ENCODE measurements at places on chromosomes 7 and 10.

DNA sequence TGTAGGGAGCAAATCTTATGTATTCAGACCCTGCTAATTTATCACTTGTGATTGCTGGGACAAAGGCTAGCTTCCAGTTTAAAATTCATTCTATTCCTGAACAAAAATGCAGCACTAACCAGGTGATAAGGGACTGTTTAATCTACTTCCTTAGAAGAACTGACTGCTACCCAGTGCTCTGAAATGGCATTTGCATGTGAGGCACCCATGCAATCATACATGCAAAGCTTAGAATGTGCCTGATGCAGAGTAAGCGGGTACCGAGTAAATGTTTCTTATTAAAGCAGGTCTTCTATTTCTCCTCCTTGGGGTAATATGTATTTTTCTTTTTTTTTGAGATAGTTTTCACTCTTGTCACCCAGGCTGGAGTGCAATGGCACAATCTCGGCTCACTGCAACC is 54.5 kb downstream of the NEURL1 start:
- peak; percentile 1 for DNase-seq

DNA sequence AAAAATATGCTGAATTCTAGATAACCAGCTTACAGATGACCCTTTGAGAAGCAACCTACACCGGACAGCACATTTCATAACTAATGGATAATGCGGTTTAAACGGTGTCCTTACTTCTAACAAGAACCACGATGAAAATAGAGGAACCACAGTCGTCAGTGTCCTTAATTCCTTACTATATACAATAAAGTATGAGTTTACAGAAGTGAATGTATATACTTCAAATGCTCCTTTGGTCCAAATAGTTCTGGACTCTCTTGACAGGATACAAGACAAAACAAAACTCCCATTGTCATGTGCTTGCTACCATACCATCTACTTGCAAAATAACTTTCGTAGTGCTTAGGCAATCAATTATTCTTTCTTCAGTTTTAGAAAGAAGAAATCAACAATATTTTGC is 2.4 kb downstream of the NAMPT start:
- no peak for DNase-seq

DNA sequence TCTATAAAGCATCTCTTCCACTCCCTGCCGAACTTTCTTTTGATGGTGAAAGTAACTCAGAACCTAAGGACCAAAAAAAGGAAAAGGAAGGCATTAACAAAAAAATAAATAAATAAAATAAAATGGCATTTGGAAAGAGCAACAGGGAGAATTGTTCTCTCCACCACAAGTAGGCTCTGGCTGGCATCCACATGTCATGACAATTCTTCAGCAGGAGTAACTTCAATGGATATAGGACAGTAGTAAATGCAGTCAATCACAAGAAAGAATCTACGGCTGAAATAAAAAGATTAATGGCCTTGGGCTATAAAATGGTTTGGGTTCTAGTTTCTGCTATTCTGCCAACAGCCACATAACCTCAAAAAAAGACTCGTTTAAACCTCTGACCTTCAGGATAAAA is 23.9 kb downstream of the NCAPG2 start:
- DNase-seq = no peak

GRCh38 chr10:97525086-97525485 is 26.4 kb downstream of the UBTD1 start:
- no peak for DNase-seq

- no peak for DNase-seq
Observed at GRCh38 chr10:48947690-48948469, 8.2 kb upstream of the LRRC18 start.

GRCh38 chr7:92762851-92763250 is 73.5 kb downstream of the CDK6 start:
- no peak for DNase-seq

GRCh38 chr7:76077435-76077834 is 29.5 kb downstream of the MDH2 start:
- DNase-seq = no peak

- DNase-seq = no peak
Observed at GRCh38 chr10:129977794-129978193, 13.7 kb upstream of the EBF3 start.

- no peak for DNase-seq
Observed at GRCh38 chr7:45293295-45293942, 135.8 kb downstream of the RAMP3 start.

- no peak for DNase-seq
Observed at GRCh38 chr7:117210397-117210796, 112.5 kb downstream of the WNT2 start.

- DNase-seq = no peak
Observed at GRCh38 chr7:50853311-50853710, 70.6 kb upstream of the GRB10 start.

DNA sequence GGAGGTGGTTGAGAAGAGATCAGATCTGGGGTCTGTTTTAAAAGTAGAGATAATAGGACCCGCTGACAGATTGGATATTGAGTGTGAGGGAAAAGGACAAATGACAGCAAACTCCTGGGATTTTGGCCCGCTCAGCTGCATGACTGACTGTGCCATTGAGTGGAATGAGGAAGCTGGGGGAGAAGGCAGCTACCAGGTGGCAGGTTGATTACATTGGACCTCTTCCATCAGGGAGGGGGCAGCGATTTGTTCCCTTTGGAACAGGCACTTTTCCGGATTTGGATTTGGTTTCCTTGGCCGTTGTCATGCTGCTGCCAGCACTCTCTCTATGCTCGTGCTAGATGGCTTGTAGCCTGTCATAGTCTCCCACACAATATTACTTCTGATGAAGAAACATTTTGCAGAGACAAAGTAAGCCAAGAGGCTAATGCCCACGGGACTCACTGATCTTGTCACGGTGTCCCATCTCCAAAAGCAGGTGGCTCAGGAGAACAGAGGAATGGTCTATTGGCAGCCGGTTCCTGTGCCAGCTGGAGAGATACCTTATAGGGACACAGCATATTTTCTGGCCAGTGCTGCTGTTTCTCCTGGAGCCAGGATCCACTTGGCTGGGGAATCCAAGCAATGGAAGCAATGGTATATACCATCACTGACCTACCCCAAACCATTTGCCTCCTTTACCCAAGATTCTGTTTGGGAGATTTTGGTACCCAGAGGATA is 69.1 kb upstream of the WAC start:
- DNase-seq = no peak
